ENCODE measurements at places on chromosomes 4 and X.

DNA sequence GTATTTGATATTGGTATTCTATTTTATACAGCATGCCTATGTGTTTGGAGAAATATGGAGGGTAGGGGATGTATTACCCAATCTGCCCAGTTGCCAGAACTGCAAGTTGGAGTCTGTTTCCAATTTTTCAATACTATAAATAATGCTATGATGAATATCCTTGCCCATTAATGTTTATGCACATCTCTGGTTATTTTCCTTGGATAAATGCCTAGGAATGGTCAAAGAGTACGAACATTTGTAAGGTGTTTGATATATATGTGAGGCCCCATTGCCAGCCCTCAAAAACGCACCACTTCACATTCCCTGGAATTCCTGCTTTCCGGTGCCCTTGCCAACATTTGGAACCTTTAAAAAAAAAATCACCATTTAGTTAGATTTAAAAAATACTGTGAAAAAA is 34.3 kb downstream of the CLDN34 start:
- DNase-seq = no peak

- DNase-seq = no peak
These were observed 574.7 kb downstream of the PCDH7 start for GRCh38 chr4:31294655-31295480.

- DNase-seq = peak; percentile 9
These were observed 1.5 kb downstream of the BEND4 start for GRCh38 chr4:42150653-42151567.

DNA sequence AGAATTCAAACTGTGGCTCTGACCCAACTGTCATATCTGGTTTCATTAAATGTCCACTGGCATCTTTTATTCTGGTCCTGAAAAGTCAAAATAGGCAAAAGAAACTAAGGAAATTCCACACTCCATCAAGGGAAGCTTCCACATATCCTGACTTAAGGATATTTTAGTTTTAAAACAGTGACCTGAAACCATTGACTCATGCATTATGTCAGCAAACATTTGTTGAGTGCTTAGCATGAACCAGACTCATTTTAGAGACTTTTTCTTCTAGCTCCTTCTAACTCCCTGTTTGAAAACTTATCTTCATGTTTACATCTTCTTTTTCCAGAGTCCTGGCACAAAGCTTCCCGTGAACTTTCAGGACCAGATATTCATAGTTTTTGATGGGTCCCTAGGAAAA is 6.9 kb upstream of the CXCL1 start:
- DNase-seq = no peak

DNA sequence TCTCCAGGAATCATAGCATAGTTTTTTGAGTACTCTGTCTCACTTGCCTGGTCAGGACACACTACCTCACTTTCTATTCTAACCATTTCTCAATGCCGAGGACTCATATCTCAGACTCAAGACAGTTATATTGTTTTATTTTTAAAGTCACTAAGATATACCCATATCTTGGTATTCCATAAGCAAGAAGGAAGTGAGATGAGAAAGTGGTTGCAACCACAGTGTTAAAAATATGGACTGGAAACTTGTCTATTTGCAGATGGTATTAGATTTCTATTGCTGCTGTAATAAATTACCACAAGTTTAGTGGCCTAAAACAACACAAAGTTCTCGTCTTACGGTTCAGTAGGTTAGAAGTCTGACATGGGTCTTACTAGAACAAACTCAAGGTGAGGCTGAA is 344.8 kb upstream of the MAGEB2 start:
- DNase-seq = no peak

DNA sequence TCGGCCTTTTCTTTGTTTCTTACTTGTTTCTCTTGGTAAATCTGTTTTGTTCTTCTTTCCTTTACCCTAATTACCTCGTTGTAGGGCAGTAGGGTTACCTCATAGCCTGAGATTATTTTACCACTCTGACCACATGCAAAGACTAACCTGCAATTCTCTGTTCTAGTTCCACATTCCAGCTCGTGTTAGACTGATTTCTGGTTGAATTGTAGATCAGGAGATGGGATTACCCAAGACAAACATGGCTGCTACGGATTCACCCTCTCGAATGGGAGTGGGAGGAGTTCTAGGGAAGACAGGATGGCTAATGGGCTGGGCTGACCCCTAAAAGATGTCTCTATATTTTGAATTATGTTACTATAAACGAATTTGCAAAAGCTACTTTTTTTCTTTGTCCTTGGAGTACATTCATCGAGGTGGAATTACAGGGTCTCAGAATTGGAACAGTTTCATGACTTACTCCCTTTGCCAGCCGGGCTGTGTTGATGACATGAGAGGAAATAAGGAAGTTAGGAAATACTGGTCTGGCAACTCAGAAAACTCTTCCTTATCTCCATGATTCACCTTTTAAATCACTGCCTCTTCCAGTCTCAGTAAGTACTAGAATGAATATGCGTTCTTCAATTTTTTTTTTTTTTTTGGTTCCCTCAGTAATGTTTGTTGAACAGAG is 36.7 kb upstream of the FBXW7 start:
- no peak for DNase-seq

GRCh38 chrX:25300994-25301393 is 285.2 kb upstream of the ARX start:
- DNase-seq = no peak

GRCh38 chr4:168877511-168878491 is 132.3 kb downstream of the CBR4 start:
- peak; percentile 42 for DNase-seq

DNA sequence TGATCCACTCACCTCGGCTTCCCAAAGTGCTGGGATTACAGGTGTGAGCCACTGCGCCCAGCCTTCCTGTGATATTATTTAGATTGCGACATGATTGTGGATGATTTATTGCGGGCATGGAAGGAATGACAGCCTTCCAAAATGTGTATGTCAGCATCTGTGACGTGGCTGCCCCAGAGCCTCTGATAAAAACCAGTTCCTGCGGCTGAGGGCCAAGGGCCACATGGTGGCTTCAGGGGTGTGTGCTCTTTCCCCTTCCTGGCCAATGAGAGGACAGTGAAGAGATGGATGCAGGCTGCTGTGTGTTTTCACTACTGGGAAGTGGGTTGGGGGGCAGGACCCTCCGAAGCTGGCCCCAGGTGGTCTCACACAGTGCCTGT is 57.4 kb upstream of the HGFAC start:
- DNase-seq = no peak

GRCh38 chr4:183078634-183079033 is 20.4 kb upstream of the WWC2 start:
- no peak for DNase-seq

- no peak for DNase-seq
These were observed 629.6 kb downstream of the TLL1 start for GRCh38 chr4:166502660-166503059.

DNA sequence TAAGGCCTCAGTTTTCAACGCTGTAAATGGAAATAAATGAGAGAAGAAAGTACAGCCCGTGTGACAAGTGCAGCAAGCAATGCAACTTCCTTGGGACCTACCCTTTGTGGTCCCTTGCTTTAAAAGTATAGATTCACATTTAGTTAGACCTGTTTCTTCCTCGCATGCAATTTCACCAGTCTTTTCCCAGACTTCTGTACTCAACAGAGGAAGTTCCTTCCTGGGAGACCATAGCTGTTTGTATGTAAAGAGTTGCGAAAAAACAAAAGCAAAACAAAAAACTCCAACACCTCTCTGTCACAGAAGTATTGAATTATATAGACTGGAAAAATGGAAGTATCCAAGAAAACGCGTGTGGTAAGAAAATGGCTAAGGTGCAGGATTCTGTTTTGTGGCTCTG is 1.1 kb upstream of the IRF2 start:
- DNase-seq = no peak

DNA sequence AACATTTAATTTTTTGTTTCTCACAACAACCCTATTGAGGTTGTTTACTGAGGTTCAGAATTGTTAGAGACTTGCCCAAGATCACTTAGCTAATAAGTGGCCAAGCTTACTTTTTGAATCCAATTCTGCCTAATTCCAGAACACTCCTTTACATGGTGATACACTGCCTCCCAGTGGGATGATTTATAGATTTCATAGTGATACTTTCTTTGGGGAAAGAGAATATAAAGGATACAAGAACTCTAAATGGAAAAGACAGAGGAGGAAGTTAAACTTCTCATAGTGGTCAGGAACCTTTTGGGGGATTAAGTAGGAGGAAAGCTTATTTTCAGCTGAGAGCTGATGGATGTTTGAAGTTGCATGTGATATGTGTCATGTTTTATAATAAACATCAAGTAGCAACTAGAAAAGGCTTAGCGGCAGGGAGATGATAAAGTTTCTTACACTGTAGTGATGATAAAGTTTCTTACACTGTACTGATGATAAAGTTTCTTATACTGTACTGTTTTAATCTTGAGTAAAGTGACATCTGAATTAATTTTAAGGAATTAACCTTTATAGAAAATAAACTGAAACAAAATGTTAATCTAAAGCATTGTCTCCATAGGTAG is 15.3 kb downstream of the STAG2 start:
- no peak for DNase-seq

DNA sequence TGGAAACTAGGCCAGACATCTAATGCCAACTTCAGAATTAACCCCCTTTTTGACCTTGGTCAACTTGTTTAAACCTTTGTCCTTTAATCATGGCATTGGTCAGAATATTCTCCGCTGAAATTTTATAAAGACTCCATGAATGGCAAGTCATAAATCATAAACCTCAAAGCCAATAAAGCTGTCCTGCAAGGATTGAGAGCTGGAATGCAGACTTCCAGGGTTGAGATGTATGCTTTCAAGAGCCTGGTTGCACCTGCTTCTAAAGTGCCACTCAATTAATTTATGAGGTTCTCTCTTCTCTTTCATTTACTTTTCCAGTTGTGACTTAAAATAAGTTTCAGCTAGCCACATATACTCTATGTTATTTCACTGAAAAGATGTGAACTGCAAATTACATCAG is 136.2 kb upstream of the HCCS start:
- DNase-seq = no peak

DNA sequence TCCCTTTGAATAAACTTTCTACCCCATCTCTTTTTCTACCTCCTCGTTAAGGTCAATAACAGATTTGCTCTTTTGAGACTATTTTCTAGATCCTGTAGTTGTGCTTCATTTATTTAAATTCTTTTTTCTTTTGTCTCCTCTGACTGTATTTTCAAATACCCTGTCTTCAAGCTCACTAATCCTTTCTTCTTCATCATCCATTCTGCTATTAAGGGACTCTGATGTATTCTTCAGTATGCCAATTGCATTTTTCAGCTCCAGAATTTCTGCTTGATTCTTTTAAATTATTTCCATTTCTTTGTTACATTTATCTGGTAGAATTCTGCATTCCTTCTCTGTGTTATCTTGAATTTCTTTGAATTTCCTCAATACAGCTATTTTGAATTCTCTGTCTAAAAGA is 36.0 kb upstream of the ARMCX4 start:
- no peak for DNase-seq

- no peak for DNase-seq
These were observed 208.2 kb downstream of the TMA16 start for GRCh38 chr4:163702736-163703135.

DNA sequence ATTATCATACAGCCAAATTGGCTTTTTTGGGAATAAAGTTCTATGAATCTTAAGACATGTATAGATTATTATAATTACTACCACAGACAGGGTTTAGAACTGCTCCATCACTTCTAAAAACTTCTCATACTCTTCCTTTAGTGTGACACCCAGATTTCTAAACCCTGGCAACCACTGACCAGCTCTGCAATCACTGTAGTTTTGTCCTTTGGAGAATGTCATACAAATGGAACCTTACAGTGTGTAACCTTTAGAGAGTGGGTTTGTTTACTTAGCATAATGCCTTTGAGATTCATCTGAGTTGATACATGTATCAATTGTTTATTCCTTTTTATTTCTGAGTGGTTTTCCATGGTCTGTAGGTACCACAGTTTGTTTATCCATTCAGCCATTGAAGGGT is 95.0 kb downstream of the TMEM164 start:
- no peak for DNase-seq

- DNase-seq = no peak
These were observed 679.9 kb upstream of the MAGEB2 start for GRCh38 chrX:29535212-29536162.

DNA sequence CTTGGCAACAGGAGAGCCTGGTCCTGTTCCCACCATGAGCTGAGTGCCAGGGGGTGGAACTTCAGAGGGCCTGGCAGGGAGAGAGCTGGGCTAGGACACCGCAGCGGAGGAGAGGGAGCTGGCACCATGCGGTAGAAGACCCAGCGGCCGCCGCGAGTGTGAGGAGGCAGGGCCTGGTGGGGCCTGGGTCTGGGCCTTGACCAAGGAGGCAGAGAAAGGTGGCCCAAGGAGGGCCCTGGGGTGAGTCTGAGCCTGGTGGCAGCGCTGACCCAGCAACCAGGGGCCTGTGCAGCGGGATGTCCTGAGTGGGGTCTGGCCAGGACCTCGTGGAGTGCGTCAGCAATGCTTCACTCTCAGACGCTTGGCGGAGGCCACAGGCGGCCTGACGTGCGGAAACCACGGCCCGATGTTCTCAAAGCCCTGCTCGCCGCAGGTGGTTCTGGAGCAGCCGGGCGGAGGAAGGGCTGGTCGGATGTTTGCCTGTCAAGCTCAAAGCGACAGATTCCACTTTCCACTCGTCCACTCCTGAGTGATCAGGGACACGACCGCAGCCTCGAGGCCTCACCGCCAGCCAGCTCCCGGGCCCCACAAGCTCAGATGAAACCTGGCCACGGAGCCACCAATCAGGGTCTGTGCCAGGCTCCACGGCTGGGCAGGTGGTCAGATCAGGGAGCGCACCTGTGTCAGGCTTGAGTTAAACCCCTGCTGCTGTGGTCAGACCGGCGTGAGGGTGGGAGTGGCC is 20.8 kb downstream of the ATP5ME start:
- no peak for DNase-seq

- DNase-seq = no peak
These were observed 118.0 kb upstream of the PPARGC1A start for GRCh38 chr4:24007860-24008261.

GRCh38 chr4:121873604-121874003 is 3.3 kb upstream of the BBS7 start:
- DNase-seq = no peak

GRCh38 chr4:112702892-112703291 is 65.9 kb downstream of the LARP7 start:
- DNase-seq = no peak

DNA sequence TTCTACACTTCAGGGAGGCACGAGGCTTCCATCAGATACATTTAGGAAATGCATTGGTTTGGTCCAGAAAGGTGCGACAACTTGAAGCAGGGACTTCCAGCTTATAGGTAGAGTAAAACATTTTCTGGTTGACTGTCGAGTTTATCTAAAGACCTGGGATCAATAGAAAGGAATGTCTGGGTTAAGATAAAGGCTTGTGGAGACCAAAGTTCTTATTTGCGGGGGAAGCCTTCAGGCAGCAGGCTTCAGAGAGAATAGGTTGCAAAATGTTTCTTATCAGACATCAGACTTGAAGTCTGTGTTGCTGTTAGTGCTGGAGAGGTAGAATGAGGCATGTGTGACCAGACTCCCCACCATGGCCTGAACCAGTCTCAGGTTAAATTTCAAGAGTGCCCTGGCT is 190.3 kb downstream of the TRIML1 start:
- DNase-seq = no peak

GRCh38 chr4:96675896-96676295 is 836.0 kb downstream of the PDHA2 start:
- DNase-seq = no peak

Measured in activated T-cell treated with anti-CD3 and anti-CD28 coated beads, Interleukin-2, amount 50 U/mL, for 72 hours (primary cell).